Ureter (tissue), 1 donor: ENCODE measurements at places on chromosomes 2 and 18. TPM values are rescaled to one million over a fixed set of nuclear protein-coding genes. Genes with fewer than 3 reads are reported as not detected.
A peak's percentile ranks its signal among the peaks of the same experiment; 100 is the strongest.

Gene UGT1A5
- total RNA-seq: 21.3 TPM

Gene ZNF892
- total RNA-seq: 5.3 TPM

Gene FBXO36
- 3.4 TPM for total RNA-seq

Gene AFF3
- total RNA-seq: 25.6 TPM

Gene FABP1
- not detected for total RNA-seq

Gene ANKRD29
- 8.0 TPM for total RNA-seq

Gene MDH1B
- total RNA-seq: 2.7 TPM

Gene CROCC2
- total RNA-seq: 0.23 TPM

GRCh38 chr2:34670482-34670881 is 1071.4 kb upstream of the FAM98A start:
- DNase-seq: no peak

DNA sequence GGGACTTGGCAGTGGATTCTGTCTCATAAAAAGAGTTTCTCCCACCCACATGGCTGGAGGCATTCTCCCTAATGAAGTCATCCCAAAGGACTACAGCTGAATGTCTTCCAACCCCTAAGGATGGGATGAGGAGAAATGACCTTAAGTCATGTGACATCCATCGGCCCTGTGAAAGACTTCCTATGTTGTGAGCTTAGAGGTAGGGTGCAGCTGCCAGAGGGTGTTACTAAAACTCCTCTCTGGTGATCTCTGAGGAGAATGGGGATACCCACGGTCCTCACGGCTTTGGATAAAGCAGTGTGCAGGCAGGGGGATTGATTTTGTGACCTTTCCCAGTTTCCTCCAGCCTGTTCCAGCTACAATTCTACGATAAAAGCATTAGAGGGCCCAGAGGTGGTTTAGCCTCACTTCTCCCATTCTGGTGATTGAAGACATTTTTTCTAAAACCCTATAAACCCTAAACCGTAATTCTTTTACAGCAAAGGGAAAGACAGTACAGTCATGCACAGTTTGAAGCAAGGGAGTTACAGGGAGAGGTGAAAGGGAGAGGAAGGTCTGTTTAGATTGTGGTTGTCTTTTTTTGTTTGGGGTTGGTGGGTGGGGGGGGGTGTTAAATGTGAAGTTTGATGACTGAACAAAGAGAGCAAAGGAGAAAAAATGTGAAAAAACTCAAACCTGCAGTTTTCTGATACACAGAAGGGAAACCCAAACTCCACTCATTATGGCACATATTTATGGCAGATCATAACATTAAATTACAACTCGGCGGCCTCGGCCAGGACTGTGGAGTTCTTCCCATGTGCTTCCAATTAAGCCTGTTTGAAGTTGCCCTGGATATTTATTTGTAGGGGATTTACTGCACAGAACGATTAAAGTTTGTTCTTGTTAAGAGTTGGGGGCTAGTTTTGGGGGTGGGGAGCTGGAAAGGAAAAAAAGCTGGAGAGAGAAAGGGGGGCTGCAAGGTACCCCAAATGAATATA is 26.6 kb upstream of the SLC14A2 start:
- DNase-seq: peak; percentile 50

GRCh38 chr2:36568516-36569246 is 29.3 kb downstream of the FEZ2 start:
- no peak for DNase-seq

- DNase-seq: no peak
These were observed 586.5 kb upstream of the NXPH2 start for GRCh38 chr2:139366681-139367080.

DNA sequence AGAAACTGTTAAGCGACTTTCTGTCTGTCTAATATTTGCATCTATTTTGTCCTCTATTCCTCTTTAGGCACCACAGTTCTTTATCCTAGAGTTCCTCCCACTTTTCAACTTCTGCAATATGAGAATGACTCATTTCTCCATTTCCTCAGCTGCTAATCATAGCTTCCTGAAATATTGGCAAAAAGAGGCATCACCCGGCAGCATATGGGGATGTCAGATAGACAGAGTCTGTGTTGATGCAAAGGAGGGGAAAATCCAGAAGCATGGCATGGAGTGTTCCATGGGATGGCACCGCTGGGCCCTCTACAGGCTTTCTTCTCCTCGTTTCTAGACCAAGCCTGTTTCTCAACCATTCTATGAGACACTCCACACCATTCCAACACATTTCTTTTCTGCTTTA is 93.4 kb downstream of the DOCK10 start:
- DNase-seq: no peak

DNA sequence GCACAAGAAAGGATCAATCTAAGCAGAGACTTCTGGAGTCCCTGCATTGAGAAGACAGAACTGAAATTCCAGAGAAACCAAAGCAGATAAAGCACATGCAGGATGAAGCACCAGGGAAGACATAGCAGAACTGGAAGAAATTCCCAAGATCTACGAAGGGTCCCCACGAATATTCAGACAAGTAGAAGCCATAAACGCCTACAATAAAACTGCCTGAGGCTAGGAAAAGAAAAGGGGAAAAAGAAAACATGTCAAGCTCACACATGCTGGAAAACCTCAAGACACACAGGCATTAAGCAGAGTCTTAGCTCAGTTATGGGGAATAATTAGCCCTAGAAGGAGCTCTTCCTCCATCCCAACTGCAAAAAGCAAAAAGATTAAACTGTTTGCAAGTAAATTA is 171.2 kb downstream of the NBAS start:
- DNase-seq: no peak

DNA sequence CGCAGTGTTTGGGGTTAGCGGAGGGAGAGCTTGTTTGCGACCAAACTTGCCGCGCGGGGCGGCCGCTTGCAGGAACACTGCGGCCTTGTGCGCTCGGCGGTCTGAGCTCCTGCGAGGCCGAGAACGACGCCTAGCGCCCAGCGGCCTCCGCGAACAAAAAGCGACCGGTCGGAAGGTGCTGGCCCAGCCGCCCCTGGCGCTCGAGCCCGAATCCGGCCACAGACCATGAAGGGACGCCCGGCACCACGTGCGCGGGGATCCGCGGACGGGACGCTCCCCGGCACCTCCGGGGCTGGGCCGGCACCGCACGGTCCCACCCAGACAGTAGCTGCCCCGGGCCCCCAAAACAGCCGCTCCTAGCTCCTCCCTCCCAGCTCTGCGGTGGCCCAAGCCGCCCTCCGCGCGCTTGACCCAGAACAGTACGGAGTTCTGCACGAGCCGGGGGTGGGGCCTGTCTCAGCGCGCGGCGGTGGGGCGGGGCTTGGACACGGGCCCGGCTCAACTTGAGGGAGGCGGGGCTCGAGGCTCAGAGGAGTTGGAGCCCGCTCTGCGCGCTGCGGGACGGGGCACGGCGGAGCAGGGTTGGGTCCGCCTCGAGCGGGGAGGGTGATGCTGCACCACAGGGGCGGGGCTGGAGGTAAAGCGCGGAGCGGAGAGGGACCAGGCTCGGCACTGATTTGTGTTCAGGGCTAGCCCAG is 664 bp upstream of the IMPA2 start:
- peak; percentile 98 for DNase-seq

GRCh38 chr2:95669441-95669991 is 77.7 kb downstream of the TRIM43 start:
- no peak for DNase-seq

GRCh38 chr2:26936855-26937254 is 33.6 kb upstream of the MAPRE3 start:
- no peak for DNase-seq

- no peak for DNase-seq
These were observed 183.3 kb upstream of the LRP1B start for GRCh38 chr2:142314164-142314563.

GRCh38 chr2:61504949-61505348 is 33.2 kb downstream of the XPO1 start:
- no peak for DNase-seq

DNA sequence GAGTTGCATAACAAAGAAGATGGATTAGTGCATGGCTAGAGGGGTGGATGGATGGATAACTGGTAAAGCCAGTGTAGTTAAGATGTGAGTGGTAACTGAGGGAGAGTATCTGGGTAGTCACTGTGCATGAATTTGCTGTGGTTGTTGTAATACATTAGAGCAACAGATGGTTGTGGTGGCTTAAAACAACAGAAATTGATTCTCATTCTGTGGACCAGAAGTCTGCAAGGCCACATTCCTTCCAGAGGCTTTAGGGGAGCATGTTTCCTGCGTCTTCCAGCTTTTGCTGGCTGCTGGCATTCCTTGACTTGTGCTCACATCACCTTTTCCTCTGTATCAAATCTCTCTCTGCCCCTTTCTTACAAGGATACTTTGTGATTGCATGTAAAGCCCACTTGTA is 155.4 kb downstream of the ASB1 start:
- DNase-seq: no peak

- no peak for DNase-seq
These were observed 39.8 kb upstream of the TNFRSF11A start for GRCh38 chr18:62285281-62285680.

DNA sequence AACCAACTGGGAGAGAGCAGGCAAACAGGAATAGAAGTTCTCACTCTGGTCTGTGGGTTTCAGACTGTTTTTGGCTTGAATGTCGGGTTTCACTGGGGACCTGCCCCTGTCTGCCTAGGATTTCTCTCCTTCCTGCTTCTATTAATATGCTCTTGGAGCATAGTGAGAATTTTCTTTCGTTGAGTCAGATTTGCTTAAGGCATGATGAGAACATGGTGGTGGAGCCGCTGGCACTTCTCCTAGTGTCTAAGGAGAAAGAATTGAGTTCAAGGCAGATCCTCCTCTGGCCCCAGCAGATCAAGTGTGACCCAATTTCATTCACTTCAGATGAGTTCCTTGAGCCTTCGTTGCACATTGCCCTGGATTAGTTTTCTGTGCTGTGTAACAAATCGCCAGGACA is 103.9 kb upstream of the HS6ST1 start:
- no peak for DNase-seq

DNA sequence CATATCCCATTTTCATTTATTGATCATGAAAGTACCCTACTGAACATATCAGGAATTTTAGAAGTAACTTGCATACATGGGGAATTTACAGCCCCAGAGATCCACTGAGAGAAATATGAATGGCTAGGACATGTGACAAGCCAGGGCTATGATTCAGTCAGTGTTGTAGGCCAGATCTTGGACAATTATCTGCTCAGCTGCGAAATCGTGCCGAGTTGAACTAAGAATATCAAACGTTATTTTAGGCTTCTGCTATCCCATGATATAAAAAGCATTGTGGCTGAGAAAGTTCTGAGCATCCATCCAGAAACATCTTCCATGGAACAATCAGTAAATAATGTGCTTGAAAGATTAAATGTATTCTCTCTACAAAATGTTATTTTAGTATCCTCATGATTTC is 85.7 kb upstream of the UNC80 start:
- DNase-seq: no peak

- DNase-seq: no peak
These were observed 78.7 kb downstream of the DGKD start for GRCh38 chr2:233433029-233433428.

GRCh38 chr2:182827182-182827879 is 39.1 kb downstream of the FRZB start:
- no peak for DNase-seq

DNA sequence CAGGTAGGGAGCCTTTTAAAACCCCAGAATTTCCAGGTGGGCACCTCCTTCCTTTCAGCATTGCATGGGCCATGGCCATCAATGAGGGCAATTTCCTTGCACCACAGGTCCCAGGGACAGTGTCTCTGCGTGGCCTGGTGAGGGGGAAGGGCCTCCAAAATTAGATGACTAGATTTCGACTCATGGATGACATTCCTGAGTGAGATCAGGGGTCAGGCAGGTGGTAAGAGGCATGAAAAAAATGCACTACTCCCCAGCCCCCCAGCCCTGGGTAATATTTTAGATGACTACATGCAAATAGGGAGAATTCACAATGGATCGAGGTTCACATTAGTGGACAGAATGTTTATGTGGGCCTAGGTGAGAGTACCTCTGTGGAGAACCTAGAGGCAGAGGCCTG is 19.0 kb upstream of the IGFBP5 start:
- DNase-seq: no peak

DNA sequence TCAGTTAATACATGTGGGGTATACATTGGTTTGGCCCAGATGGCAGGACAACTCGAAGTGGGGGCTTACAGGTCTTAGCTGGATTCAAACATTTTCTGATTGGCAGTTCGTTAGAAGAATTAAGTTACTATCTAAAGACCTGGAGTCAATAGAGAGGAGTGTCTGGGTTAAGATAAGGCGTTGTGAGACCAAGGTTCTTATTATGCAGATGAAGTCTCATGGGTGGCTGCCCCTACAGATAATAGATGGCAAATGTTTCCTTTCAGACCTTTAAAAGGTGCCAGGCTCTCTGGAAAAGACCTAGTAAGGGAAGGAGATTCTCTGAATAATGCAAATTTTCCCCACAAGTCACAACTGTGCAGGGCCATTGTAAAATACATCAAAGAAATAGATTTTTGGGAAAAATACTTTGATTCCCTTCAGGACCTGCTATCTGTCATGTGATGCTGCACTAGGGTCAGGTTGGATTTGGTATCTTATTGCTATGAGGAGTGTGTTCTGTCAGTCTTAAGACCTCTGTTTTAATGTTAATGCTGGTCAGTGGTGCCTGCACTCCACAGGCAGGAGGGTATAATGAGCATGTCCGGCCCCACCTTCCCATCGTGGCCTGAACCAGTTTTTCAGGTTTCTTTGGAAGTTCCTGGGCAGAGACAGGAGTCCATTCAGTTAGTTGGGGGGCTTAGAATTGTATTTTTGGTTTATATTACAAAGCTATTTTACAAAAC is 14.3 kb upstream of the MC5R start:
- DNase-seq: no peak

GRCh38 chr2:22329211-22330154 is 1055.5 kb upstream of the KLHL29 start:
- no peak for DNase-seq

GRCh38 chr2:158782136-158782535 is 13.0 kb upstream of the DAPL1 start:
- DNase-seq: no peak

DNA sequence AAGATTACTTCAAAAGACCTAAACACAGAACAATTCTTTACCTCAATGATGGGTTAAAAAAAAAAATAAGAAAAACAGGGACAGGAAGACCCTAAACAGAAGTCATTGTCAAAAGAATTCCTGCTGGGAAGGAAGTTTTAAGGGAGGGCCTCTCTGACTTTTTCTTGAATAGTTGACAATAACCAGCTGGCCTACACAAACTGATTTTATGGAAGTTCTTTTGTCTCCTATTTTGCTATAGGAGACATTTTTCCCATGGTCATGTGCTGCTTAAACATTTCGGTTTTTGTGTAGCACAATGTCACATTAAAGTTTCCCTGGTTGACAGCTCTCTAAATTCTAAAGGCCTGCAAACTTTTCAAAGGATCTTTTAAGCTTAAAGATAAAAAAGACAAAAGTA is 55.3 kb downstream of the RFTN2 start:
- no peak for DNase-seq

GRCh38 chr2:164252568-164253287 is 368.6 kb downstream of the GRB14 start:
- no peak for DNase-seq
